CD4-positive, alpha-beta T cell treated with Interleukin-17A for 1 hour (primary cell): ENCODE measurements at places on chromosomes 4 and X.

DNA sequence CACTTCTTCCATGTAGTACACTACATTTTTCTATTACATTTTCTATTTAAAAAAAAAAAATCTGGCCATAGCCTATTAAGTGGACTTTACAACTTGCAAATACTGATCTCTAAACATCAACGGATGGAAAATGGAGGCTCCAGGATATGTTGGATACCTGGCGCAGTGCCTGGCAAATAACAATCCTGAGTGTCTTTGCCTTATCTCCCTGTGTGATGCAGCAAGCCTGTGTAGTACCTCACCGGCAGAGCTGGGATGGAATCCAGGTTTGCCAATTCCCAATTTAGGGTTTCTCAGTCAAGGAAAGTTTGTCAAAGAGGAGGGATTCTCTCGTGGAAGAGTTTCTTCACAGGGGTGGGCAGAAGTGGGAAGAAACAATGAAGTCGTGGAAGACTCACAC, 93.2 kb downstream of the KDR start:
- DNase-seq, result no peak

GRCh38 chr4:98260047-98260578, 1.1 kb upstream of the RAP1GDS1 start:
- DNase-seq, result no peak

- DNase-seq, result no peak
Measured at GRCh38 chrX:23844502-23845138, 61.6 kb downstream of the SAT1 start.

DNA sequence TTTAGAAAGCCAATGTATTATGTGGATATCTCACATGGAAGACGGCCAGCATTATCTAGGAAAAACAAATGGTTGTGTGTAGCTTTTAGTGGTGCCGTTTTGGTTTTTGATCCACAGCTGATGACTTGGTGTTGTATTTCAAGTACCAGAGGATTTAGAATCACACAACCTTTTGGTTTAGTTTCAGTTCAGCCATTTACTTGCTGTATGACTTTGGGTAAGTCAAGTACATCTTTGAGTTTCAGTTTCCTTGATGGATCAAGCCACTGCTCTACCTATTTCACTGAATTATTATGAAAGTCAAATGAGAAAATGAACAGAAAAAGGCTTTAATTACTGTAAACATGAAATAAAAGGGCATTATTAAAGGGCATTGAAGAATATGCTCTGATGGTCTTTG, 205.6 kb downstream of the ZIC3 start:
- no peak for DNase-seq

DNA sequence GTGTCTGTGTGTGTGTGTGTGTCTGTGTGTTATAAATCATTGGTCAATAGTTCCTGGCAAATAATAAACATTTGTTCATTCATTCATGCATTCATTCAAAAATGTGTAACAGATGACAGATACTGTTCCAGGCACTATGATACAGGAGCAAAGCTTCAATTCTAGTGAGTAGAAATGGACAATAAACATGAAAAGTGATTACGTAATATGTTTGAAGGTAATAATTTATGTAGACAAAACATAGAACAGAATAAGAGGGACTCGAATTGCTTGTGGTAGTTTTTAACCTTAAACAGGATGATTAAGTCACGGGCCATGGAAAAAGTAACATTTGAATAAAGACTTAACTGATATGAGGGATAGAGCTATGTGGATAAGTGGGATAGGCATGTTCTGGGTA, 90.1 kb upstream of the MAGEC2 start:
- DNase-seq, result no peak

DNA sequence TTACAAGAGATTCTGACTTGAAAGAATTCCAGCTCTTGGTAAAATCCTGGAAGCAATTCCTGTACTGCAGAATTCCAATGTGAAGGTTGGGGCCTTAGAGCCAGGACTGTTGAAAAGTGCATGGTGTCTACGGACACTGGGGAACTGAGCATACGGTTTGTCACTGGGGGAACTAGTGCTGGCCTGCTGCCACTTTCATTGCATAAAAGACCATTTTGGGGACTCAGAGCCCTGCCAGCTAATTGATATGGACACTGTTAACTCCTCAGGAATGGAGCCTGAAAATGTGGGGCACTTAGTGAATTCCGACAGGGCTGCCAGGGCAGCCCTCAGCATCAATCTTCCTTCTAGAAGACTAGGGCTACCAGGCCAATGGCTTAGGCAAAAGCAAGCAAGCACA, 55.9 kb downstream of the AMOT start:
- DNase-seq, result no peak

GRCh38 chr4:184628103-184628502, 21.1 kb downstream of the CASP3 start:
- DNase-seq, result no peak

DNA sequence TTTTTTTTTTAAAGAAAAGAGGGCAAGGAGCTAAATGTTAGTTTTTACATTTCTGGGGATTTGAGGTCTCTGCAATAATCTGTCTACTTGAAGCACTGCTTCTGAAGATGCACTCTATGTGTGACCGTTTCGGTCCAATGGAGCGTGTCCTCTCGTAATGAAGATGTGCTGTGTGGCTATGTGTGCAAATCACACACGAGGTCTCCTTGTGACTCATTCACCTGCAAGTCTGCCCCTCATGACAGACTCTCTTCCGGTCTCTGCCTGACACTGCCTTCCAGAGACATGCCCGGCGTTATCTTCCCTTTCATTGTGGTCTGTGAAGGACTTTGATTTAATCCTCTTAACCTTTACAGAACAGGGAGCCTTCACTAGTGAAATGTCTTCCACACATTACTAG, 84.3 kb downstream of the TRAM1L1 start:
- no peak for DNase-seq

- DNase-seq, result no peak
Measured at GRCh38 chr4:52606726-52607125, 52.4 kb downstream of the USP46 start.

- DNase-seq, result no peak
Measured at GRCh38 chr4:38601244-38601915, 62.6 kb upstream of the KLF3 start.

GRCh38 chr4:139887962-139888735, 222.5 kb downstream of the MGST2 start:
- no peak for DNase-seq

DNA sequence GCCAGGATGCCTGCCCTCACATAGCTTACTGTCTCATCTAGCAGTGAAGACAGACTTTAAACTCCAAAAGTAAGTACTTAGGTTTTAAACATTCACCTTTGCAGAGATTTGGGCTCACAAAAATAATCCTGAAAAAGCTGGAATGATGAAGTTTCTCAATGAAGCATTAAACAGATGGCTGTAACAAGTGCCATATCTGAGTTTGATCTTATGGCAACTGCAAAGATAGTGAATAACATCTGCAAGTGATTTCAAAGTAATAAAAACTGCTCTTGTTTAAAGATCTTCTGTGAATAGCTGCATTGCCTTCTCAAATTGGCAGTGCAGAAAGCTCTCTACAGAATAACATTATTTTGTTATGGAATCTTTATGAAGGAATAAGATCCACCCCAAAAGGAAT, 271.2 kb upstream of the SMIM31 start:
- DNase-seq, result no peak

DNA sequence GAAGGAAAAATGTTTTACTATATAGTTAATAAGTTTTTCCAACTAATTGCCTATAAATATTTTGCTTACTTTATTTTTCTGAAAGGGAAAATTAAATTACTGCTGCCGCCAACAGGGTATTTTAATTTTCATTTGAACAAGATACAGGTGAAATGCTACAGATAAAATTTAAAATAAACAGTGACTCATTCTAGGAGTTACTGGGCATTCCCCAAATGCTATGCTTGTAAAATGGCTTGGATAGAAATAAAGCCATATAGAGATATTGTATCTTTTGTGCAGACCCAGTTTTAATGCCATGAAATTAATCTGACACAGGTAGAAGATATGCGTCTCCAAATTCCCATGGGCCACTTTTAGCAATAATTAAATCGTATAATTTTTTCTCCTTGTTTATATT, 144.5 kb downstream of the NAP1L3 start:
- DNase-seq, result no peak

GRCh38 chr4:79869597-79870237, 203.3 kb downstream of the ANTXR2 start:
- no peak for DNase-seq

GRCh38 chrX:9416562-9417348, 48.1 kb upstream of the TBL1X start:
- no peak for DNase-seq

- peak; percentile 32 for DNase-seq
Measured at GRCh38 chr4:125314676-125315575, at the start of gene FAT4. Gene FAT4, plus strand, starts transcription at chr4:125314955. Its CDS starts 1,457 bp downstream, at chr4:125316412.

DNA sequence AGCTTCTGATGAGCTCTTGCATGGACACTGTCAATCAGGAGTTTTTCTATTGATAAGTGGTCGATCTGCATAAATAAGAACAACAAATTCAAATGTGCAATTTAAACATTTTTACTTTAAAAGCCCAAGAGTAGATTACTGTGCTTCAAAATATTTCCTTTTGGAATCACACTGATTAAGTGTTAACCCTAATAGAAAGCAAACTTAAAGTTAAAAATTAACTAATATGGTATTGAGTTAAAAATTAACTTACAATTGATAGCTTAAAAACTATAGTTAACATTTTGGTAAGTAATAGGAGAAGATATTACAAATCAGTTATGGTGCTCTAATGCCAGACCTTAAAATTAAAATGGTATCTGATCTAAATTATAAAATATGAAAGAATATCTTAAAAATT, 25.9 kb downstream of the MED14 start:
- no peak for DNase-seq

DNA sequence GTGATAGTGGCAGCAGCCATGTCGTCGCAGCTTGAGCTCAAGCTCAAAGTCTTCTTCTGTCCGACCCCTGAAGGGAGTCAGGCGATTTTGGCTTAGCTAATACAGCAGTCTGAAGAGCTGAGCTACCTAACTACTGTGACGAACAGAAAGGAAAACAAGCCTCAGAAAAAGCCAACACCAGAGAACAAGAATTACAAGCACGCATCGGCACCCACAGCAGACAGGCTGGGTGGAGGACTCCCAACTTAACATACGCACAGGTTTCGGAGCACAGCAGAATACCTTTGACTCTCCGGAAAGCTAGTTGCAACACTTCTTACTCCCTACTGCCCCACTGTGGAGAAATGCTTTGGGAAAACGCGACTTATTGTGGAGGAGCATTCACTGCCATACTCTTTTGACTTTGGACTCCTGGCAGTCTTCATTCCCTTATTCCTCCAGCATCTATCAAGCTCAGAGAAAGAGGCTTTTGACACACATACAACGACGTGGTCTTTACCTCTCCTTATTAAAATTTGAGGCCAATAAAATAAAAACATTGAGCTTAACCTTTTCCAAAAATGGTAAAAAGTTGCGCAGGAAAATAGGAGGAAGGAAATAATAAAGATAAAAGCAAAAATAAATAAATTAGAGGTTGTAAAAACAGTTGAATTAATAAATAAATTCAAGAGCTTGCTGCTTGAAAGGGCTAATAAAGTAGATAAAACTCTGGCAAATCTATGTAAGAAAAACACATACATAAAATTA, 41.3 kb upstream of the GPC3 start:
- DNase-seq, result peak; percentile 9

GRCh38 chr4:22235698-22236097, 280.2 kb downstream of the ADGRA3 start:
- no peak for DNase-seq

GRCh38 chr4:109184491-109184961, 117.9 kb downstream of the COL25A1 start:
- DNase-seq, result no peak

DNA sequence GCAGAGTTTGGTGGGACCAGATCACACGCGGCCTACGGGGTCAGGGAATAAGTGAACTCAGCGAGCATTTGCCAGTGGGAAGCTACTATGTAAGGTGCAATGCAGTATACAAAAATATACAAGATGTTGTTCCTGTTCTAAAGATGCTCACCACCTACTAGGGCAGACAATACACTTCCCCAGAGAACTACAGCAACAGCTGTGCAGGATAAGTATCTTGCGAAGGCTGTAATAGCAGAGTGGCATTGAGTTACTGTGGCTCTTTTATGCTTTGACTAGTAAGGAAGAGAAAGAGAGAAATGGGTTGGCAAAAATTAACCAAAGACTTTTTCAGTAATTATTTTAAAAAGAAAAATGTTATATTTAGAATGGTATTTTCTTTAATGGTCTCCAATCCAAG, 61.2 kb downstream of the CDS1 start:
- DNase-seq, result no peak

- DNase-seq, result no peak
Measured at GRCh38 chr4:41572516-41572915, 34.6 kb downstream of the LIMCH1 start.

DNA sequence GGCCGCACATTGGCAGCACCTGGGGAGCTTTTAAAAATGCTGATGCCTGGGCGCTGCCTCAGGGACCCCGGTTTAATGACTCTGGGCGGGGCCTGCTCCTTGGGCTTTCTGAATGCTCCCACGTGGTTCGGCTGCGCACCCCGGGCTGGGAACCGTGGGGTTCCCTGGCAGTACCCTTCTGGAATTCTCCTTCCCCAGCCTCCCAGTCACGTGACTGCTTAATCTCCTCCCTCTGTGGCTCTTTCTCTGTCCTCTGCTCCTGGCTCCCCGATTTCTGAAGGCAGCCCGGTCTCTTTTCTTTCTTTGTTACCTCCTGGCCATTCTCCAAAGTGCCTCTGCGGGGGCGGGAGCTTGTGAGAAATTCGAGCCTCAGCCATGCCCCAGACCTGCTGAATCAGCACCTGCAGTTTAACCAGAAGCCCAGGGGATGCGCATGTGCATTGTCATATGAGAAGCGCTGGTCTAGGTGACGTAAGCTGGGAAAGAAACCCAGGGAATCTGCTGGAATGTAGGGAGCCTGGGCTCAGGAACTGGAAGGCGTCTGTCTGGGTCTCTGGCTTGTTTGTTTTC, 16.6 kb downstream of the CLCN4 start:
- no peak for DNase-seq

DNA sequence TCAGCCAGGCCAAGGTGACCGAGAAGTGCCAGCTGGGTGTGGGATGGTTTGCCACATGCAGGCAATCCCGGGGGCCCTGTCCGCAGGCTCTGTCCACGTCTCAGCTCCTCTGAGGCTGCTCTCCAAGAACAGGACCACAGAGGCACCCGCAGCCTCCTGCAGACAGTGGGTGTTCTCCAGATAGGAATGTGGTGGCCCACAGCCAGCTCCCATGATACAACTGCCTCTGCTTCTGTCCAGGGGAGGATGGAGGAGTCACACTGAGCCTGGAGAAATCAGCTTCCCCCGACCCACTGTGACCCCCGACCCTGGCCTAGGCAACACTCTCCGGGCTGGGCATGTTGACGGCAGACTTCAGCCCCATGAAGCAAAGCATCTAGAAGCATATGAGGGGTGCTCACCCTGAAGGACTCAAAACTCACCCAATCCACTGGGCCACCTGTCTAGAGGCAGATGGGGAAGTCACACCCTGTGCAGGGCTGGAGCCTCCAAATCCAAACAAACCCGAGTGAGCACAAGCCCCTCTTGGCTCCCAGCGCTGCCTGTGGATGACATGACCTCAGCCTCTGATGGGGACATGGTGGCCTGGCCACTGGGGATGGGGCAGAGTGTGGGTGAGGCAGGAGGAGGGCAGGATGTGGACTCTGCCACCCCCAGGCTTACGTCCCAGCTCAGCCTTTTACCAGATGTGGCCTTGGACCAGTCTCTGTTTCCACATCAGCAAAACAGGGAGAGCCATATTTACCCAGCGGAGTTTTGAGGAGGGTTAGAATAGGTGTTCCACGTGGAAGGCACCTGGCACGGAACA, 102.3 kb downstream of the PSAPL1 start:
- no peak for DNase-seq
